ENCODE measurements at places on chromosomes 6 and 20.

GRCh38 chr6:19492636-19493405 is 344.3 kb upstream of the ID4 start:
- no peak for DNase-seq

DNA sequence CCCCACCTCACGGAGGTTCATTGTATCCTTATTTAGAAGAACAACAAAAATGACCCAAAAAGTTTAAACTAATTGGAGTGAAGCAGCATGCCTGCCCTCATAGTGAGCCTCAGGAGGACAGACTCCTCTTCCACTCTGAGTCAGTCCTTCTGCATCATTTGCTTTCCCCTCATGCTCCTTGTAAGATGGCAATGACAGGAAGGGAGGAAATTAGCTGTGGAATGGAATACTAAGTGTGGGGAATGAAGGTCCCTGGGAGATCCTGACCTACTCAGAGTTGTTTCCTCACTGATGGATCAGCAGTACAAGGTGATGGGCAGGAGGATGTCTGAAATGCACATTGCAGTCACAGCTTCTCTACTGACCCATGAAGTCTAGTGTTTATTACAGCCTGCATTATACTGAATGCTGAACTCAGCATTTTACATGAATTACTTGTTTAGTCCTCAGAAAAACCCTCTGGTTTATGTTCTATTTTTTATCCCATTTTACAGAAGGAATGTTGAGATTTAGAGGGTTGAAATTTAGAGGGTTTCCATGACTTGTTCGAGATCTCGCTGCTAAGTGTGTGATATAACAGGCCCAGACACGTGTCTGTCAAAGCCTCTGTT is 212.0 kb upstream of the PCSK2 start:
- DNase-seq, result no peak

DNA sequence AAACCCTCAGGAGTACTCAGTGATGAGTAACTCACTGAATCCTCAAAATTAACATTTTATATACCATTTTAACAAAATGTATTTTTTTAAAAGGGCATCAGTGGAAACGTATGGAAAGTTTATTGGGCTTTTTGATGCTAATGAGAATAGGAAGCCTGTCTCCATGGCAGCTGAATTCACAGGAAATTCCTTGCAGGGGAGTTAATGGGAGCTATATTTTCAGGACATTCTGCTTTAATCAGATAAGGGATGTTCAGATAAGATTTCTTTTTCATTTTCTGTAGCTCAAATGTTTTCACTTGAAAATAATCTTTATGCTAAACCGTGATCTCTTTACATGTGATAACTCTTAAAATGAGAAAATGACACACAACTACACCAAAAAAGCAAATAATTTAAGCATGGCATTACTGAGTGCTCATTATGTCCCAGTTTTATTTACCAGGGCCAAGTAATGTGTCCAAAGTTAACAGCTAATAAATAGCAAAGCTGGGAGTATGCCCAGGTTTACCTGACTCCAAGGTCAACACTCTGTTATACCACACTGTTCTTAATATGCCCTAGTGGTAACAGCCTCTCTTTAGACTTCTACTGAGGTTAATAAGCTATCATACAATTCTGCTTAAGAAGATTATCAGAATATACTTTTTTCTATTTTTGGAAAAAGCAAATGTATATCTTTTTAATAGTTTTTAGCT is 348.1 kb downstream of the GRIK2 start:
- DNase-seq, result no peak

DNA sequence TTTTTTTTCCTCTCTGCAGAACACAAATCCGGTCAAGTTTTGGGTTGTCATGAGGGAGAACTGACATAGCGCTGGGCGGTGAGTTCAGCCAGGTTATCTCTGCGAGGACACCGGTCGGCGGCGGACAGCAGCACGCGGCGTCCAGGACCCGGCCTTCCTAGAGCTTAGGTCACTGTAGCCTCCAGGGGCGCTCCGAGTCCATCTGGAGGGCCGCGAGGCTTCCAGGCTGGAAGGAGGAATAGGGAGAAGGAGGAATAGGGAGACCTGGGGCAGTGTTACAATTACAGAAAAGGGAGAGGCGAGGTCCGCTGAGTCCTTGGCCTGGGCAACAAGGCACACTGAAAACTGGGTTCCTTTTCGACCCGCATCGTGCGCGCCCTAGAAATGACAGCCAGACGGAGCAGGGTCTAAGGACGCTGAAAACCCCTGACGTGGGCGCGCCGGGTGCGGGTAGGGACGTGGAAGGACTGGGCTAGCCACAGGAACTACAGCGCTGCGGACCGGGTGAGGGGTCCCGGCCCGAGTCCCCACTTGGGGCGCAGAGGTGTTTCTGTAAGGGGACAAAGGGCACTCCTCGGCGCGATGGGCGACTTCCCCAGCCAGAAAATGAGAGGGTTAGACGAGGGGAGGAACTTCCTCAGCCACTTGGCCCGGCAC is 536 bp upstream of the FNDC1 start:
- peak; percentile 11 for DNase-seq

DNA sequence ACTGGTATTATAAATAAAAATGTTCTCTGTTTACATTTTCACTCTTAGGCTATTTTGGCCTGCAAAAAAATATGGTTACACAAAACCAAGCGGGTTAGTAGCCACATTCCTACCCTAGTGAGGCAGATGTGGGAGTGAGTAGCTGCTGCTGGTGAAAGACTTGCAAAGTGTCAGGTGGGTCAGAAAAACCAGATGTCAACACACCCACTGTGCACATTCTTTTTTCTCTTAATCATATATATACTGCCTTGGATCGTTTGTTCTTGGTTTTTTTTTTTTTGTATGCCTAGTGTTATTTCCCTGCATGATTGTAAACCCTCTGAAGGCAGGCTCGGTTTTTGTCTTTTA is 68.0 kb upstream of the TFB1M start:
- no peak for DNase-seq

- DNase-seq, result peak; percentile 78
These were observed 82.1 kb upstream of the SIRPA start for GRCh38 chr20:1813101-1813529.

GRCh38 chr20:36932476-36933426 is 18.8 kb downstream of the SAMHD1 start:
- DNase-seq, result peak; percentile 76

DNA sequence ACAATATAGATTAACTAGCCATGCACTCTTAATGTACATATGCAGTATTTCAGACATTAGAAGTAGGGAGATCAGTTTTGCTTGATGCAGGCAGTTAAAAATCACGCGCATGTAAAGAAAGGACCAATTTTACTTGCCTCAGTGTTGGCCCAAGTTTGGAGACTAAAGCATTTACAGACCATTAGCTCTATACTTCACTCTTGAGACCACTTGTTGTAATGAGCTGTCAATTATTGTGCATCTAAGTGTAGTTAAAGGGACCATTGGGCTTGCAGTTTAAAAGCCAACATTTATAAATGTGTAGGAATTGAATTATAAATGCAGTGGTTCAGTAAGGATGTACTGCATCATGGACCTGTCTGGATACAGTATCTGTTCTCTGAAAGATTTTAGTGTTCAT is 53.7 kb downstream of the PLCB4 start:
- no peak for DNase-seq

DNA sequence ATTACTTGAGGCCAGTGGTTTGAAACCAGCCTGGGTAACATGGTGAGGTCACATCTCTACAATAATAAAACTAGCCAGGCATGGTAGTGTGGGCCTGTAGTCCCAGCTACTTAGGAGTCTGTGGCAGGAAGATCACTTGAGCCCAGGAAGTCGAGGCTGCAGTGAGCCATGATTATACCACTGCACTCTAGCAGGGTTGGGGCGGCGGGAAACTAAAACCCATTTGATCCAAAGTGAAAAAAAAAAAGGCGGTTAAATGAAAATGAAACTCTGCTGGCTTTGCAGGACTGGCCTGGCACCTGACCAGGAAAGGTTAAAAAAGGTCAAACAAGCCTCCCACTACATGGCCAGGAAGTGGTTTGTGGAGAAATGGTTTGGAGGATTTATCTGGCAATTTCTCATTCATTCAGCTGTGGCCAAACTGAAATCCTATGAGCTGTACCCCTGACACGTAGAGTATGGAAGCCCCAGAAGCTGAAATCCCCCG is 36.6 kb downstream of the MTRES1 start:
- DNase-seq, result peak; percentile 13

- no peak for DNase-seq
These were observed 45.0 kb upstream of the FUCA2 start for GRCh38 chr6:143556529-143556928.

GRCh38 chr6:111205502-111205901 is 118.2 kb downstream of the SLC16A10 start:
- no peak for DNase-seq

DNA sequence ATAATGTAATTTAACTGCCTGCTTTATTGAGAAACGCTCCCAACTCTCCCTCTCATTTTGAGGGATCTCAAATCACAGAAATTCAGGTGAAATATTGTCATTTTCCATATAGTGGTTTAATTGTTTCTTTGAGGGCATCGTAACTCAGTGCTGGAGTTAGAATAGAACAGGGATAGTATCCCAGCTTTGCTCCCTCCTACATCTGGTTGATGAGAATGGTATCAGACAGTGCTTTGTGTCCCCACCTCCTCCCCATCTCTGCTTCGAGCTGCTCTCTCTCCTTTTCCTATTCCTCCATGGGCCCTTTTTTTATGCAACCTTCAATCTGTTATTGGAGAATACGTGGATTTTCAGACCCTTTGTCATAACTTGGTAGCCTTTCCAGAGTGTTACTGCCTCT is 41.2 kb upstream of the REV3L start:
- DNase-seq, result no peak
